NCI-H187 (cell line): ENCODE measurements at places on chromosomes 7 and 10.

- DNase-seq, result no peak
These were observed 1060.6 kb upstream of the AUTS2 start for GRCh38 chr7:68537774-68538071.

DNA sequence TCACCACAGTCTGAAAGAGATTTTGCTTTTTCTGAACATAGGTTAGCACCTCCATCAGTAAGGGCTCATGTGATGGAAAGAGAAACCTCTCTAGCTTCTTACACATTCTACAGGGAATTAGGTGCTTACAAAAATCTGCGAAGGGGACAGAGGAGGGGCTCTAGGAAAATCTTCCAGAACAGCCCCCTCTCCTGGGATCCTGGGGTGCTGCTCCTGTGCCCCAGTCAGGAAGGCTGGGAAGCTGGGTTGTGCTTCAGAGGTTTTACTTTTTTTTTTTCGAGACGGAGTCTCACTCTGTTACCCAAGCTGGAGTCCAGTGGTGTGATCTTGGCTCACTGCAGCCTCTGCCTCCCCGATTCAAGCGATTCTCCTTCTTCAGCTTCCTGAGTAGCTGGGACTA lies 7.5 kb upstream of the FAM171A1 start:
- DNase-seq, result no peak

GRCh38 chr7:102978284-102978683 lies 65.5 kb downstream of the LRRC17 start:
- DNase-seq, result no peak

DNA sequence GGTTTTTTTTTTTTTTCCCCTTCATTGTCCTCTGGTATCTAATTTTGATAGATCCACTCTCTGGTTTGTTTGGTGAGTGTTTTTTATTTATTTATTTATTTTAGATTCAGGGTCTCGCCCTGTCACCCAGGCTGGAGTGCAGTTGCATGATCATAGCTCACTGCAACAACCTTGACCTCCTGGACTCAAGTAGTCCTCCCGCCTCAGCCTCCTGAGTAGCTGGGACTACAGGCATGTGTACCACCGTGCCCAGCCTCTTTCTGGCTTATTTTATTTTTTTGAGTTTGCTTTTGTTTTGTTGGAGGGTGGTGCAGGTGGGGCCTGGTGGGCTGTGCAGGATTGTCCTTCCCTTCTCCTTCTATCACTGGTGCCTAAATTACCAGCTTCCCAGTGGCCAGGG lies 187.2 kb upstream of the SH2B2 start:
- no peak for DNase-seq

GRCh38 chr7:134778941-134779740 lies at the start of gene CALD1:
CALD1 (plus strand) TSS chr7:134779634; CDS start chr7:134867734, 88,100 bp downstream.
- no peak for DNase-seq

- DNase-seq, result no peak
These were observed 86.3 kb downstream of the KAT6B start for GRCh38 chr10:74912682-74913081.
